ENCODE measurements at places on chromosomes 7 and 10.

- no peak for DNase-seq
Observed at GRCh38 chr10:63637901-63638327, 116.7 kb downstream of the REEP3 start.

DNA sequence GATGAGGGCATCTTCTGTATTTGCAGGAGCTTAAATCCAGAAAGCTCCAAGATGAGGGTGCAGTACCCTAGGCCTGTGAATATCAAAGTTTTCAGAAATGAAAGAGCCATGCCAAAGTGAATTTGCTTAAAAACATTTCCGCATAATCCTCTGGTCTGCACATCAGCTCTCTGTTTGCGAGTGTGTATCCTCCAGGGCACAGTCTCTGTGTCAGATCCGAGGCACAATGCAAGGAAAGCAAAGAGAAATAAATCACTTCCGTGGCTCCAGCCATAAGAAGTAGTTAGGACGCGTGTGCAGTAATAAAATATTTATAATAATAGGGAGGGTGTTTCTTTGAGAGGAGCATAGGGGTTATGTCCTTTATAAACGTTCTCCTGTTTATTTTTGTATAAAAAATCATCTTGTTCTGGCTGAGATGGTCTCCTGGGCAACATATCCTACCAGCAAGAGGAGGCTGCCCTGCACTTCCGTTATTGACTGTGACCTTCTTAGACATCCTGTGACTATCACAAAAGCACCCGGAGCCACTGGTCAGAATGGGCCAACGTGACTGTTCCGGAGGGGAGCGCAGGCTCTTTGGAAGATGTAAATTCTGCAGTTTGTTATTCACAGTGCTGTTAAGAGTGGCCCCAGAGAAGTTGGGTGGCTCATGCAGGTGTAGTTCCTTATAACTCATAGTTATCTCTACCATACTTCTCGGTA, 667.6 kb upstream of the FOXK1 start:
- no peak for DNase-seq

DNA sequence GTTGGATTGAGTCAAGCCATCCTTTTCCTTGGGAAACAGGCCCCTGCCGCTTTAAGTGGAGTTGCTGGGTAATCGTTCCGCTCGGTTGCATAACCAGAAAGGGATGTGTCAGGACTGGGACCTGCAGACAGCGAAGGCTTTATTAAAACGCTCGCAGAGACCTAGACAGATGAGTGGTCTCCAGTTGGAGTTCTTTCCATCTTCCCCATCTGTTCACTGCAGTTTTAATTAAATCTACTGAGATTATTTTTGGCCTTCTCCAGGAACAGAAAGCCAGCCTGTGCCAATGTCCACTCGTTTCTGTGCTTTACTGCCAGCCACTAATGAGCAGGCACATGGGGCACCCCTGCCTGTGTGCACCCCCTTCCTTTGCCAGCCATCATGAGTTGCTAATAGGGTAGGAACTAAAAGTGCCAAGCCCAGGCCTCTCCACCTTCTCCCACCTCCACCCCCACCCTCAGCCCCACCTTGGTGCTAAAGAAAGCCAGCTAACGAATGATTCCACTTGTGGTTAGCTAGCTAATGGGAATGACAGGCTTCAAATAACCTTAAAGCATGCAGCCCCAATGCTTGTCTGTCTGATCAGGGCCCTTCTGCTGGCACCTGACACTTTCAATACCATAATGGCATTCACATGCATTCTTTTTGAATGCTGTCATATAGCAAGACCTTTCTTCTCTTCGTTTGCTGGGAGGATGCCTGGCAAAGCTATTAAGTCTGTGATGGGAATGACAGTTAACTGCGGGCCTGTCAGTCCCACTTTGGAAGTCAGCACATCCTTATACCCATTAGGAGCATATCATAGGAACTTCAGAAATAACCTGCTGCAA, 556.8 kb upstream of the GALNT17 start:
- DNase-seq: no peak

DNA sequence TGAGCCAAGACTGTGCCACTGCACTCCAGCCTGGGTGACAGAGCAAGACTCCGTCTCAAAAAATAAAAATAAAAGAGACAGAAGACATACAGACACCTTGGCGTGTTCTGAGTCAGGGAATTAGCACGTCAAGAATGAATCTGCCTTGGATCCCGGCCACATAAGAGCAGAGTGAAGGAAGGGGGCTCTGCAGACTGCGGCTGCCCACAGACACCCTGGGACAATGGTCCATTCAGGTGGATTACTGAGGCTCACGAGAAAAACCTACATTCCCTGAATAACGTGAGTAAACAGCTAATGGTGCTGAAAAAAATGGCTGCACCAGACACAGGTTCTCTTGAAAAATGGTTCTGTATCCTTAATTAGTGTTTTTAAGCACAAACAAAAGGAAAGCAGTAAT, 100.1 kb upstream of the FGFR2 start:
- no peak for DNase-seq

- DNase-seq: peak; percentile 56
Observed at GRCh38 chr7:106064771-106065574, 47.1 kb downstream of the SYPL1 start.

- no peak for DNase-seq
Observed at GRCh38 chr7:42314696-42315095, 77.7 kb upstream of the GLI3 start.

DNA sequence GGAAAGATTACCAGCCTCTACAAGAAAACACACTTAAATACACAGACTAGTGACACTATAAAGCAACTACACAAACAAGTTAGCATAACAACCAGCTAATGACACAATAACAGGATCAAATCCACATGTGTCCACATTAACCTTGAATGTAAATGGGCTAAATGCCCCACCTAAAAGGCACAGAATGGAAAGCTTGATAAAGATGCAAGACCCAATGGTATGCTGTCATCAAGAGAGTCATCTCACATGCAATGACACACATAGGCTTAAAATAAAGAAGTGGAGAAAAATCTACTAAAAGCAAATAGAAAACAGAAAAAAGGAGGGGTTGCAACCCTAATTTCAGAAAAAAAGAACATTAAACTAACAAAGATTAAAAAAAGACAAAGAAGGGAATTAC, 14.0 kb upstream of the GIMAP4 start:
- DNase-seq: no peak

- no peak for DNase-seq
Observed at GRCh38 chr10:126227762-126228134, 160.5 kb downstream of the ADAM12 start.

DNA sequence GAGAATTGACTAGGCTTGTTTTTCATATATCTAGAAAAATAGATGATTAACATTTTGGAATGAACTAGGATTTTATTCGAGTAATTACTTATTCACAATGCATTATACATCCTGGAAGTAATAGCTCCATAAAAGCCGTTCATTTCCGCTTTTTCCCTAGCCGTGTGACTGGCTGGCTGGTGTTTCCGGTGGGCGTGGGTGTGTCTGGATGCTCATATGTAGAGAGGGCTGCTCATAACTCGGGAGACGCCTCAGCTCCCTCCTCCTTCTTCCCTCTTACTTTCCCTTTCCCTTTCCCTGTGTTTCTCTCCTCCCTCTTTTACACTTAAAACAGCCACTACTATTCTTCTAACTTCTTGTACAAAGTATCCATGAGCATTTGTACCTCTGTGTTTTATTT, 187.7 kb upstream of the VSTM2A start:
- no peak for DNase-seq

- no peak for DNase-seq
Observed at GRCh38 chr10:131402771-131403650, 91.5 kb upstream of the TCERG1L start.

- no peak for DNase-seq
Observed at GRCh38 chr7:139354729-139355128, 5.0 kb upstream of the LUC7L2 start.

GRCh38 chr7:147412782-147413556, 1177.6 kb upstream of the C7orf33 start:
- DNase-seq: peak; percentile 5

DNA sequence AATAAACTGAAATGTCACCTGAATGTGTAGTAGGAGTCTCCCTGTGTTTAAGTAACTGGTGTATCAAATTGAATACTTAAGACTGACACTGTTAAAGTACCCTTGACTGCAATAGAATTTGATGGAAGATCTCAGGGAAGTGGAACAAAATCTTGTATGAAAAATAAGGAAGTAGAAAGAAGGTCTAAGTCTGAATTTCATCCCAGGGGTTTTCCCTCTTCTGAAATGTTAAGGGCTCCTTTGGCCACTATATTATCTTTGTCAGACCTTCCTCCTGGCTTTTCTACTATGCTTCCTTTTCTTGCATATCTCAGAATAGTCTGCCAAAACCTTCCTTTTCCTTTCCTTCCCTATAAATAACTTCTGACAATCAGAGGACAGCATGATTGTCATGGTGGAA, 59.6 kb downstream of the BLNK start:
- no peak for DNase-seq

GRCh38 chr10:100802196-100802595, 56.8 kb downstream of the PAX2 start:
- DNase-seq: no peak

DNA sequence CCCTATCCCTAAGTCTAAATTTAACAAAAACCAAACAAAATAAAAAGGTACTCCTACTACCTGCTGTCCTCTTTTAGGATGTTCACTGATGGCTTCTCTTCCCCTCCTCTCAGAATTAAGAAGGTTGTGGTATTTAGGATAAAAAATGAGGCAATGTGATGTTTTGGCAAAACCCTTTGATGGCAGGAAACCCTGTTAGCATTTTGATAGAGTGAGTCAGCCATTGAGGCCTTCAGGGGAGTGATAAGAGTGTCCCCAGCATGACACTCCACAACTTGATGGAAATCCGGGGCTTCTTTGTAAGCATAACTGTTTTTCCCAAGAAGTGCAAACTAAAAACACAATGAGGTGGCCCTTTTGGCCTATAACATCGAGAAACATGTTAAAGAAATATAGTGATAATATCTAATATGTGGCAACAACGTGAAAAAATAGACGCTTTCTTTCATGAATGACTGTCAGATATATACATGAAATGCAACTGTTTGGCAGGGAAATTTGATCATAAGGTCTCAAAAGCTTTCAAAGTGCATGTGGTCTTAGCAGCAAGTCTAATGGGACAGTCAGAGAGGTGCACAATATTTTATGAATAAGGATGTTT, 55.0 kb downstream of the PRTFDC1 start:
- DNase-seq: no peak

- no peak for DNase-seq
Observed at GRCh38 chr7:110486549-110486948, 604.4 kb upstream of the LRRN3 start.

DNA sequence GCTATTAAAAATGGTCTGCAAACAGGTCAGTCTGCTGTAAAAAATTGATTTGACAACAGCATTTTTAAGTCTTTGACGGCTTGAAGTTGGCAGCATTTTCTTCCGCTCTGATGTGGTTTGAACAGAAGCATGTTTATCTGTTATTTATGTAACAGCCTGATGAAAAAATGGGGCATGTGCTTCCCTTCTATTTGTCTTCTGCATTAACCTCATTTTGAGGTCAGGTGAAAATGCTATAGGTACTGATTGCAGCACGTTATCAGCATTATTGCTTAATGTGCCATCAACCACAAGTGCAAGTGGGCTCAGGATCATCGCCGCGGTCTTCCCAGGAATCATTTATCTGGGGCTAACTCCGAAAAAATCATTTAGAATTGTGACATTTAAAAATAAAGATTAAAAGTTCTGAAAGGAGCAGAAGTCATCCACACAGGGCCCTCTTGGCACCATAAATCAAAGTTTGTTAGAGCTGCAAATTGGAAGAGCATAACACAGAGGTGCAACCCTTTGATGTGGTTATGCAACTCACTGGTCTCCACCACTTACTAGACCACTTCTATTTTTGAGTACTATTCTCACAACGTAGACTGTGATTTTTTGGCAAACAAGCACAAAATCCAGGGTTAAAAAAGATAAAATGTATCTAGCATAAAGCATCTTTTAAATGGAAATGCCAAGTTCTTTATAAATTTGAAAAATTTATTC, 307.7 kb downstream of the MDFIC start:
- no peak for DNase-seq

GRCh38 chr7:52161483-52161882, 844.9 kb upstream of the COBL start:
- no peak for DNase-seq

GRCh38 chr10:78139341-78139740, 105.7 kb downstream of the RPS24 start:
- DNase-seq: no peak

DNA sequence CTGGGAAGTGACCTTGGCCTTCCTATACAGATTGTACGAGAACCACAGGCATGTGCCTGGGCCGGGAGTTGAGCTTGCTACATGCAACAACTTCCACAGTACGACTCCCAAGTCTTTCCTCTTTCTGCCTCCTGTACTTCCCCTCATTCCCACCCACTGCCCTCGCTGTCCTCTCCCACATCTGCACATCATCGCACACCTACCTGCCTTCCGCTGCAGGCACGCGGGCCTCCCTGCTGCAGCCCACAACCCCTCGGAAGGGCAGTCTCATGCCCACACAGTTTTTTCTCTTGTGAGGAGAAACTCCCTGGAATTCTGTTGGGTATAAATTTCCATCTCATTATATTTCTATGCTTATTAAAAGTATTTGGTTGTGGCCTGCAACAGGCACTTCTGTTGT, 117.2 kb downstream of the ACTR3B start:
- DNase-seq: no peak

GRCh38 chr7:35339811-35340210, 85.9 kb upstream of the TBX20 start:
- DNase-seq: no peak

DNA sequence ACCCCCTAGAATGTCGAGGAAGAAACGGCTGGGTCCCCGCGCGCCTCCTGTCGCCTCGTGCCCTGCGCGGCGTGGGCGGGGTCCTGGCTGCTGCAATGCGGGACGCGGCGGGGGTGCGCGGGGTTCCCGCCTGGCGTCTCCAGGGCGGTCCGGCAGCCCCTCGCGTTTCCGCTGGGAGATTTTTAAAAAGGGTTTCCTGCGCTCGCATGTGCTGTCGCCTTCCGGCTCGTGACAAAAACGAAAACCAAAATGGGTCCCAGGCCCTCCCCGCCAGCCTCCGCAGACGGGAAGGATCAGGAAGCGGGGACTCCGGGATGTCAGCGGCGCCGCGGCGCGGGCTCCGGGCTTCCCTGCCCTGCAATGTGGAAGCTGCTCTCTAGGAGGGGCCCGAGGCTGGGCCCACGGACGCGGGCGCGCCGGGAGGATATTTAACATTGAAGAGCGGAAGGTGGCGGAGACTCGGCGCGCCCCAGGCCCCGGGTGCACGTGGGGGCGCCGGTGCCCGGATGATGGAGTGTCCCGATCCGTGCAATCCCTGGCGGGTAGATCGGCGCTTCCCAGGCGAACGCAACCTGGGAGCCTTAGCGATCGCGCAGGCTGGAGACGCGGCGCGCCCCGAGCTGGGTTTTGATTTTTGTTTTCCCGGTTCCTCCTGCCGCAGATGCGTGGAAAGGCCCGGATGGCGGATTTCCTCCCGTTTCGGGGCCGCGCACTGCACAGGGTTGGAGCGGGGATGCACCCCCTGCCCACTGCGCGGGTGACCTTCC, 1.0 kb downstream of the PFKP start:
- peak; percentile 15 for DNase-seq
